Activated naive CD4-positive, alpha-beta T cell (primary cell): ENCODE measurements at places on chromosomes 6 and 20.

DNA sequence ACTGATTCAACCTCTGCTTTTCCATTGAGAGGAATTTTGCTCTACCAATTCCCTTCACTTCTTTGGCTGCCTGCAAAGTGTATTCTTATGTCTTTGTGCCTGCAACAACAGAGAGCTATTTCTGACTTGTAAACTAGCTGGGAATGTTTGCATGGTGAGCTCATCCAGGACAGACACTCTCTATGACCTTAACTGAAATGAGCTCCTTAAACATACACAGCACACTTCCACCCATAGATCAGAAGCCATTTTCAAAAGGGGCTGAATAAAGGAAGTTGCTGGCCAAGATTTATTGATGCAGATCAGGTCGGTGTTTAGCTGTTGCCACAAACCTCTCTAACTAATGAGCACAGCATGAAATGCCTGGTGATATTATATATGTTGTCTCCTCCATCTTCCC lies 377.7 kb downstream of the BTBD9 start:
- no peak for DNase-seq

DNA sequence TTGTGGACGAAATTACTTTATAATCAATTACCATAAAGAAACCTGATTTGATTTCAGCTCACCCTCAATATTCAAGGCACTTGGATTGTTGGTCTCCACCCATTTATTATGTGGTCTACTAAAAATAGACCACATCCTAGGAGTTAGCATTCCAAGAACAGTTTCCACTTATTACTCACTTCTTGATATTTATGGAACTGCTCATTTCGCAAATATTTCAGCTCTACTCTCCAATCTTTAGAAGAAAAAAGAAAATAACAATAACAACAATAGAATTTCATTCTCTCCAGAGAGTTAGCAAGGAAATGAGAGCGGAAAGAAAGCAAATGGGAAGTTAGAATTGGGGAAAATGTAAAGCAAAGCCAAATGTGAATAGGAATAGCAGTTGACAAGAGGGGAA lies 26.2 kb upstream of the HDAC2 start:
- DNase-seq: no peak

DNA sequence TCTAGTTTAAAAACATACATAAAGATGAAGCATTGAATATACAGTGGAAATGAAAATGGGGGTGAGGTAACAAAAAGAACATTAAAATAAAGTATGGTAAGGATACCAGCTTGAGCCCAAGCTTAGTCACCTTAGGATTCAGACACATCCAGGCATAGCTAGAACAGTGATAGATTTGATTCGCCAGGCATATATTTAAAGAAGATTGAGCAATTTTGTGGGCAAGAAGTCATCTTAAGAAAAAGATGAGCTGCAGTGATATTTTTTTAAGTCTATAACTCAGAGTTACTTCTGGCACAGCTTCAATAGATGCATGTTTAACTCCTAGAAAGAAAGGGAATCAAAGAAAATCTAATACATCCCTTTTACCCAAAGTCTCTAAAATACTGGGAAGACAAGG lies 97.9 kb downstream of the BMP5 start:
- no peak for DNase-seq

DNA sequence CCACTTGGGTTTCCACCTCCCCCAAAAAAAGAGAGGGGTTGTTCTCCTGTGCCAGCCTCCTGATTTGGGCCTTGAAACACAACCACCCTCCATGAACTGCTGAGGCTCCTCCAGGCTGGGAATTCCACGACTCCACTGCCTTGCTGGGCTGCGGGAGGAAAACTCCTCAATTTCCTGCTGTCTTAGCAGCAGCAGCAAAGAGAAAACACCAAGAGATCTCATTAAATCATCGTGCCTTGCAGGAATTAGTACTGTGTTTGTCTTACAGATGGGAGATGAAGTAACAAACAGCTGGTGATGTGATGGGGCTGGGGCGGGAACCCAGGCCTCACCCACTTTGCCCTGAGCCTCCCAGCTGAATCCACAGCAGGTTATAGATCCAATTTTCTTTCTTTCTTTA lies 29.0 kb downstream of the BPIFB1 start:
- no peak for DNase-seq

DNA sequence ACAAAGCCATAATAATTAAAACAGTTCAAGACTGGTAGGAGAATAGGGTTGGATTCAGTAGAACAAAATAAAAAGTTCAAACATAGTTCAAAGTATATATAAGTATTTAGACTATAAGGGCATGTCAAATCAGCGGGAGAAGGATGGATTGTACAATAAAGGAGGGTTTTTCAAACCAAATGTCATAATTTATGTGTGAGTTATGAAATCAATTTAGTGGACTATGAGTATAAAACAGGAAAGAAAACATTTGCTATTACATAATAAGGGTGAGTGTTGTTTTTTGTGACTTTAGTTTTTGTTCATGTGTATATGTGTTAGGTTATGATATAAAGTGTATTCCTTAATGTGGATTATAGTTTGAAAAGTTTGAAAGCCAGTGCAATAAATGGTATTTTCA lies 10.6 kb downstream of the ORC3 start:
- DNase-seq: no peak

DNA sequence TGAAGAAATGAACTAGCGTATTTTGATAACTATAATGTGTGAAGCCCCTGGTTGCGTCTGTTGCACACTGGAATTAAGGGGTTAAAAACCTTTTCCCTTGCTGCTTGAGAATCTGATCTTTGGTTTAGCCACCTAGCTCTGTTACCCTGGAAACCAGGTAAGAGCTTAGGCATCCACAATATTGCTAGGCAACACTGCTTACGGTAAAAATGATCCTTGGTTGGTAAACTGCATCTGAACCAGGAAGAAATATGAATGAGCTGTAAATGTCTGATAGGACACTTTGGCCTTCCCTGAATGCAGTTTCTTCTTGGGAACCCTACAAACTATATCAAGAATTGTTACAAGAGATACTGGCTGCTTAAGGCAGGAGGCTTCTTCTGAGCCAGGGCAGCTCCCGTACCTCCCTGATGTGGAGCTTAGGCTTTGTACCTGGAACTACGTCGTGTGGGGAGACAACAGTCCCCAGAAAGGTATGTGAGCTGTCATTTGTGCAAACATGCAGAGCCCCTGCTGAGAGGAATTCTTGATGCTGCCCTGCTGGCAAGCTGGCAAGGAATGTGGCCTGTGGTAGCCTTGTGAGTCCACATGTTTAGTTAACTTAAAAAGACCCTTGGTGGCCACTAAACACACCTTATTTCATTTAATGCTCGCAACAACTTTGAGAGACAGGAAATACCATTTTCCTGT lies 18.4 kb downstream of the UBE3D start:
- no peak for DNase-seq

DNA sequence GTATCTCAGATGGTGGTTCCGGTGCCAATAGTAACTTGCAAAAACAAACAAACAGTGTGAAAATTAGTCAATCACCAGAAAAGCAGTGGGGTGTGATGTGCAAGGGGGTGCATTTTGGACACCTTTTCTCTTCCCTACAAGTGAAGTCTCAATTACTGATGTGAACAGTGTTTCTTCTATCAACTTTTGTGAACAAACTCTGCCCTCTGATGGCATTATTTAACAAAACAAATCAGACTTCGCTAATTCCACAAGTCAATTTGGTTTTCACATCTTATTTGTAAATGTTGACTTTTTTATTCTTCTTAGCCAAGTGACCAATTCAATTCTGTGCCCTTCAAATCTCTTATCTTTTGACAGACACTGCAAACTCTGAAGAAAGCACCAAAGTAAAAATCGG lies 212.2 kb downstream of the UST start:
- no peak for DNase-seq

DNA sequence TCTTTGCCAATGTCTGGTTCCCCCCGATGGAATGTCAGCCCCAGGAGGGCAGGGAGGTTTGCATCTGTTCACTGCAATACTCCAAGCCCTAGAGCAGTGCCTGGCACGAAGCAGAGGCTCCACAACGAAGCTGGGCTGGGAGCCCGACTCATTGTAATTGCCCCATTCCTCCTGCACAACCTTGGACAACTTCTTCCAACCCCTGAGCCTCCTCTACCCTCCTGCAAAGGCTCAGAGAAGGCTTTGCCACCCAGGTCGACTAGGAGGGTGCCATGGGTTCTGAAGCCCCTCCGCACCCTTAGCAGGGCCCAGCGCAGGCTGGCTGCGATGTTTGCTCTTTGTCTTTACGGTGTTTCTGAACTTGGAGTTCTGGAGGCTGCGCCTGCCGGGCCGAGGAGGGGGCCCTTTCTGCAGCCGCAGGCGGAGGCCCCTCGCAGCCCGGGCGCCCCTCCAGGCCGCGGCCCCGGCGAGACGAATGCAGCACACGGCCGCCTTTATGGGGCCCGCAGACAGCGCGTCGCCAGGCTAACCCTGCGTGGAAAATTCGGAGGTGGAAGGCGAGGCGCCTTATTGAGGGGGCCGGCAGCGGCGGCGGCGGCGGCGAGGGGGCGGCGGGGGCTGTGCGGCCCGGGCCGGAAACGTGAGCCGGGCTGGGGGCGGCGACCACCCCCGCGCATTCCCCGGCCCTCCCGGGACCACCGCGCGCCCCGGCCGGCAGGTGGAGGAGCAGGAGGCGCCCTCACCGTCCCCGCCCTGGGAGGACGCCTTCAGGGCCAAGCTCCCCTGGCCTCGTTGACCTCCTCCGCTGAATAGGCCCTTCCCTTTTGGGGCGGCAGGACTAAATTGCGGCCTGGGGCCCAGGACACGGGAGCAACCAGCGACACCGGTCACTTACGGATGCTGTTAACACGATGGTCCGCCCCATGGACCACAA lies 27.0 kb downstream of the SNAI1 start:
- DNase-seq: no peak

DNA sequence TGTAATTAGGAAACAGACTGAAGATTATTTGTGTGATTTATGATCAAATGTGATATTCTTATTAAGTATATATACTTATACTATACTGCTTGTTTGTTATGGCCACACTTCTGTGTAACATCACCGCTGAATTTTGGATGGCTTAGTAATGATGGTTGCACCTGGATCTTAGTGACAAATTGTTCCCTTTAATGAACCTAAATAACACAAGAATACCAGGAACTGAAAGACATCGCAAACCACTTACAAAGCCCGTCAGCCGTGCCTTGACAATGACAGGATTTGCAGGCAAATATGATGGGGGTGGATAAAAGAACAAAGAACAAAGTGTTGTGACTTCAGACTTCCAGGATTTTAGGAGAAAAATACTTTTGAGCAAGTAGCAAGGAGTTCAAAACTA lies 67.1 kb downstream of the LAMP5 start:
- no peak for DNase-seq

DNA sequence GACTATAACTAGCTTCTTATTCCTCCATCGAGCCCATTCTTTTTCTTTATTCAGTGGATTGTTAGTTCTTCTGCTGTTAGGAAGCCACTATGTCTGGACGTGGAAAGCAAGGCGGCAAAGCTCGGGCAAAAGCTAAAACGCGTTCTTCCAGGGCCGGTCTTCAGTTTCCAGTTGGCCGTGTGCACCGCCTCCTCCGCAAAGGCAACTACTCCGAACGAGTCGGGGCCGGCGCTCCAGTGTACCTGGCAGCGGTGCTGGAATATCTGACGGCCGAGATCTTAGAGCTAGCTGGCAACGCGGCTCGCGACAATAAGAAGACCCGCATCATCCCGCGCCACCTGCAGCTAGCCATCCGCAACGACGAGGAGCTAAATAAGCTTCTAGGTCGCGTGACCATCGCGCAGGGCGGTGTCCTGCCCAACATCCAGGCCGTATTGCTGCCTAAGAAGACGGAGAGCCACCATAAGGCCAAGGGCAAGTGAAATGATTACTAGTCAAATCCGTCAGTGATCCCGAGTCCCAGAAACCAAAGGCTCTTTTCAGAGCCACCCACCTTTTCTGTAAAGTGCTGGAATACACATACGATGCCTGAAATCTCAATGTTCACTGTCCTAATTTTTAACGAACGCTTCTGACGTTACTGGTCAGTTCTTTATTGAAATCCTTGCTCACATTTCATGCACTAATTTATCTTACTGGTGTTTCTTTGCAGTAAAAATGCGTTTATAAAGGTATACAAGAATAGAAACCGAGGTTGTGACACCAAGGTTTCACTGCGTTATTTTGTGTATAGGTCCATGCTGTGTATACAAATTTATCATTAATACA lies 129.9 kb downstream of the HFE start:
- peak; percentile 35 for DNase-seq

- DNase-seq: no peak
Measured at GRCh38 chr20:57426271-57426689, 35.1 kb downstream of the RBM38 start.

DNA sequence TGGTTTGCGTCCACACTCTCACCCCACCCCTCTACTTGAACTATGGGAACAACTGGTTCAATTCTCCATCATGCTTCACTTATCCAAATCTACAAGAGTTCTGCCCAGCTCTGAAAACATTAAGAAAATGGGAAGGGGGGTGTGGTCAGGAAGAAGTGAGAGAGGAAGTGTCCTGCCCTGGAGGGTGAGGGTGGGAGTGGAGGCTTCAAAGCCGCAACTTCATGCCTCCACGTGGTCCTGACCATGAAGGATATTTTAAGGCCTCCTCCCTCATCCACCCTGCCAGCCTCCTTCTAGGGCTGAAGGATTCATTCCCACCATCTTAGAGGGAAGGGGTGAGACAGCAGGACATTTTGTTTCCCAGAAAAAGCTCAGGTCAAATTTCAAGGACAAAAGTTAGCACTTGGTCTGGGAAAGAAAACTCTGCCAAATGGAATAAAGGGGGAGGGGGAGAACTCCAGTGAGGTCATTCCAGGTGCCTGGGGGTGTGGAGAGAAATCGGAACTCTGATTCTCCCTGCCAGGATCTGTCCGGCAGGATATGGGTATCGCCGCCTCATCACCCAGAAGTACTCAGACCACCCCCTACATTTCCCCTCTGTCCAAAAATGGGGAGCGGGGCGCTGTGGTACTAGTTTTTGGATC lies 4.9 kb downstream of the RIMS4 start:
- DNase-seq: no peak

GRCh38 chr6:157537556-157537955 lies 156.6 kb downstream of the ZDHHC14 start:
- no peak for DNase-seq

DNA sequence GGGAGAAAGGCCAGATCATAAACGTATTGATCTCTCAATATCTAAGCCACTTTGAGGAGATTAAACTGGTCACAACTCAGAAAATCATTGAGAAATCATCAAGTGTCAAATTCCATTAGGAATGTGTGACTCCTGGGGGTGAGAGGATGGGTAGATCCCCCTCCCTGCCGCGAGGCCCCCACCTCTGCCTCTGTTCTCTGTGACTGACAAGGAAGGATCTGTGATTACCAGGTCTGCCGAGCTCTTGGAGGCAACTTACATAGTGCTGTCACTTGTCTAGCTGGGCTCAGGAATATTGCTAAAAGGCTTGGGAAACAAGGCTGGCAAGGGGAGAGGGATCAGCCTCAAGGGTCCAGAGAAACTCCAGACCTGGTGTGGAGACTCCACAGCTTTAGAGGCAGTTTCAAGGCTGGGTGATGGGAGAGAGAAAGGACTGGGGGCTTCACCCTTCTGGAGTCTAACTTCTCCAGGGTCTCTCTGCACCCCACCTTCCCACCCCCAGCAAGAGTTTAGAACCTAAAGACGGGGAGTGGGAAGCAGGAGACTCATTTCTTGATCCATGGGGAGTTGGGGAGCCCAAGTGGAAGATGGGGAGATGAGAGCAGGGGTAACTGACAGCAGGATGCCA lies 11.6 kb upstream of the ARMC12 start:
- no peak for DNase-seq

- no peak for DNase-seq
Measured at GRCh38 chr20:17856024-17856564, 112.5 kb downstream of the SNX5 start.
